ENCODE measurements at places on chromosomes 4 and X.

- no peak for DNase-seq
These were observed 448 bp upstream of the SCFD2 start for GRCh38 chr4:53366301-53366716.

GRCh38 chr4:87947381-87948160, 27.9 kb upstream of the SPP1 start:
- DNase-seq, result no peak

DNA sequence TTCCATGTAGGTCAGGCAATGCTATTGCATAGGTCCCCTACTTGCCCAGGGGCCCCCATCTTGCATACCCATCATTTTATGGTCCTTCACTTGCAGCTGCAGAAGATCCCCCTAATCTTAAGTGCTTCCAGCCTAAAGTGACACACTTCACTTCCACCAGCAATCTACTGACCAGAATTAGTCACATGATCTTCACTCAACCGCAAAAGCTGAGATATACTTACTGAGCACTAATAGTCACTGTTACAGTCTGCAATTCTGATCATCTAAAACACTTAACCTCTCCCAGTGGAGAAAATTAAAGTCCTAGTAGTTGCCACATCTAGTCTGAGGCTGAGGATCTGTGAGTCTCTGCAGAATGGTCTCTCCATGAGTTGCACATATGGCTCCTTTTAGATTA, 82.1 kb downstream of the AREG start:
- DNase-seq, result no peak

DNA sequence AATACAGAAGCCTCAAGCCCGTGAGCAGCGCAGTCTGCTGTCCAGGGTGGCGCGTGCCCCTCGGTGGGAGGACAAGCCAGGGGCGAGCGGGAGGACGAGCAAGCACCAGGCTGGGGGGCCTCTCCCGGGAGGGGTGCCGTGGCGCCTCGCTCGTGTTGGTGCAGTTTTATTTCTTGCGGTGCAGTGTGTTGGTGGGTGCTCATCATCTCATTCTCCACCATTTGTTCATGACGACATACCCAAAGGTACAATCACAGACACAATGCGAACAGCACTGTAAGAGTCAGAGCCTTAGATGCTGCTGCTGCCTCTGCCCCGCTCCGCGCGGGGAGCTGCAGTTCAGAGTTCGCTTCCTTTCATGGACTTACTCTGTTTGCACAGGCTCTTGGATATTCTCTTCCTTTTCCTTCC, 30.3 kb downstream of the RGS12 start:
- DNase-seq, result peak; percentile 23

- DNase-seq, result no peak
These were observed 592.5 kb downstream of the PPARGC1A start for GRCh38 chr4:23297327-23297726.

GRCh38 chrX:110964786-110965185, 131.2 kb upstream of the PAK3 start:
- no peak for DNase-seq

- peak; percentile 97 for DNase-seq
These were observed 344.3 kb upstream of the KLF3 start for GRCh38 chr4:38319456-38320342.

DNA sequence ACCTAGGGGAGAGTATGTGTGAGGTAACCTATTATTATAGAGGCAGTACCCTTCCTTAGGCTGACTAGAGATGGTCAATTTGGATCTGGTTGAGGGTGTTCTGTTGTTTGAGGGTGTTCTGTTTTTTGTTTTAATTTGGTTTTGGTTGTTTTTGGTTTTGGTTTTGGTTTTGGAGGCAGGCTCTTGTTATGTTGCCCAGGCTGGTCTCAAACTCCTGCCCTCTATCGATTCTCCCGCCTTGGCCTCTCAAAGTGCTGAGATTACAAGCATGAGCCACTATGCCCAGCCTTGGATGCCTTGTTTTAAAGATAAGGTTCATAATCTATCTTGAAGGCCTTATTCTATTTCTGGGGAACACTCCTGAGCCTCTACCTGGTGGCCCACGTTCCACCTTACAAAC, 912 bp downstream of the CXorf65 start:
- no peak for DNase-seq

GRCh38 chrX:72083291-72083690, 48.4 kb downstream of the RTL5 start:
- no peak for DNase-seq

DNA sequence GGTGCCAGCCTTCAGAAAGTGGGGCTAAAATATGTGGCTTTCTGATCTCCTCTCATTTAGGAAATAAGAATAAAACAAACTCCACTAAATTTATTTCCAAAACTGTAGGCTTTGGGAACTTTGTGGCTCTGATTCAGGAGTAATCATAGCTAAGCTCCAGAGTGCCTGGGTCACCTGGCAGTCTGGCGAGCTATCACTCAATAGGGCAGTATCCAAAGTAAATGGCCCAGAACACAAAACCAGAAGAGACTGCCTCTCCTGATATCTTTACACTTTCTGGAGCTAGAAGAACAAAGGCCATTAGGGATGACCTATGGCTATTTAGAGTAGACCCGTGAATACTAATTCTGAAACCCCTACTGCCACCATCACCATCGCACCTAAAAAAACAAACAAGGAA, 17.0 kb upstream of the PPARGC1A start:
- no peak for DNase-seq

DNA sequence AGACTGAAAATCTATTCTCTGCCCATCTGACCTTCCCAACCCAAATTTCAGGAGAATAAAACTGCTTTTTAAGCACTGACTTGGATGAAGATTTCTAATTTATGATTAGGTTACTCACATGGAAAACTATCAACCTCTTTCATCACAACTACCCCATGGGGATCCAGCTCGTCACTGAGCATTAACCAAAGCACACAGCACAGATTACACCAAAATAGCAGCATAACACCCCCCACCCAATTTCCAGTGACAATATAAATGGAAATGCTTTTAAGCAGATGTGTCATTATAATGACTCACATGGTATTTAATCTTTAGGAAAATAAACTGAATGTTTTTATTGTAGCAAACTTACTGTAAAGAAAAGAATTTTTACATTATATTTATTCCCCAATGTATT, 9.7 kb downstream of the SERTM2 start:
- DNase-seq, result no peak

GRCh38 chrX:31217084-31217483, 145.2 kb upstream of the FTHL17 start:
- DNase-seq, result no peak

- DNase-seq, result no peak
These were observed 838.4 kb downstream of the RAB28 start for GRCh38 chr4:12645732-12646131.

DNA sequence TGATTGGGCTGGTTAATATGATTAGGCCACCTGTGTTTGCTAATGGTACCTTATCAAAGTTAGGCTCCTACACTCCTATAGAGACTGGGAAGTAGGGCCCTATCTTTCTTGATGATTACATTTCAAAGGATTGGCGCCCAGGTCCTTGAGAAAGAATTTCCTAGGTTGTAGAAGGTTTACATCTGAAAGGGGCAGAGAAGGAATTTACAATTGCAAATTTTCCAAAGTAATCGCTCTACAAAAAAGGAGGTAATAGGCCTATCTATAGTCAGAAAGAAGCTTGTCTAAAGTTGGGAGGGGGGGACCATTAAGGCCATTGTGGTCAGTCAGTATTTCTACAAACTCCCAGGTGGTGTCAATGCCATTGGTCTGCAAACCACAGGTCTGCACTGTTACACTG, 638.4 kb downstream of the IL1RAPL1 start:
- DNase-seq, result no peak

GRCh38 chr4:24933684-24934275, 20.9 kb upstream of the CCDC149 start:
- no peak for DNase-seq

- no peak for DNase-seq
These were observed 248.0 kb upstream of the KCNIP4 start for GRCh38 chr4:22196551-22196950.

DNA sequence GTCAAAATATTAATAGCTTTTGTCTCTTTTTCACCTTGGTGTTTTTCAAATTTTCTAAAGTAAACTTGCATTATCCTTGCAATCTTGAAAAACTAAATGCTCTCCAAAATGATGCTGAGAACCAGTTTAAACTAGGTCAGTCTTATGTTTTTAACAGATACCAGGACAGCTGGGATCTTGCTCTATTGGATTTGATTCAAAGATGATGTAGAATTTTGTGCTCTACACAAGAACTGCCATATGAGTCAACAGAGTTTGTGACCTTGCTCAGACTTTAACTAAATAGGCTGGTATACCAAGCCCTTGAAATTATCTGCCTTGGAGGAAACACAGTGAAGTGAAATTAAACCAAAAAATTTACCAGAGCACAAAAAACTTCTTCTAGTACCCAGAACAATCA, 991.1 kb downstream of the STPG2 start:
- DNase-seq, result no peak

- no peak for DNase-seq
These were observed 83.8 kb upstream of the HHIP start for GRCh38 chr4:144562019-144562705.

DNA sequence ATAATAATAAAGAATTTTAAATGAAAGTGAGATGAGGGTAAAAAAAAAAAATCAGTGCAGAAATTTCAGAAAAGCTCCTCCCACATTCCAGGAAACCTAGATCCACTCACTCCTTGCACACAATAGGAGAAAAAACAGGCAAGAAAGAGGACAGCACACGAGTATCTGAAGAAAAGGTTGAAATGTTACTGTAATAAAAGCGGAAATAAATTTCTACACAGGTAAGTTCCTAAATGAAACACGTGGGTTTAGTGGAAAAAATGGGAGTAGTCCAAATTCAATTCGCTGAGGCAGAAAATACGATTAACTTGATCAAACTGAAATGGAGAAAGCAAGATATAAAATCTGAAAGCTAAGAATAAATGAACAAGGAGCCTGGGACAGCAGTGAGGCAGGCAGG, 2.0 kb upstream of the ACE2 start:
- DNase-seq, result no peak

DNA sequence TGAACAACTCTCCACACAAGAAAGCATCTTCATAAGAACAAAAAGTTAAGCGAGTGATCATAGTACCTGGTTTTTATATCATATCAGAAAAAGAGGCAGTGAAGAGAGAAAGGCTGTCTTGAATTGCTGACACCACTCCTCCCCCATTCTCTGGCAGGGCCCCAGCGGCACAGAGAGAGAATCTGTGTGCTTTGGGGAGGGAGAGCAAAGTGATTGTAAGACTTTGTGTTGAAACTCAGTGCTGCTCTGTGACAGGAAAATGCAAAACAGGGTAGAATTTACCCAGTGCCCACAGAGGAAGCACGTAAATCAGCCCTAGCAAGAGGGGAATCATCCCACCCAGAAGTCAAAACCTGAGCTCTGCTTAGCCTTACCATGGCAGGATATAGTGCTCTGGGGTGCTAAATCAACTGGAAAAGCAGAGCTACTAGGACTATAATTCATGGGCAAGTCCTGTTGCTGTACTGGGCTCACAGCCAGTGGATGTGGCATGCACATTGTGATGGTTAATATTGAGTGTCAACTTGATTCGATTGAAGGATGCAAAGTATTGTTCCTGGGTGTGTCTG, 174.6 kb downstream of the PRR32 start:
- peak; percentile 42 for DNase-seq

DNA sequence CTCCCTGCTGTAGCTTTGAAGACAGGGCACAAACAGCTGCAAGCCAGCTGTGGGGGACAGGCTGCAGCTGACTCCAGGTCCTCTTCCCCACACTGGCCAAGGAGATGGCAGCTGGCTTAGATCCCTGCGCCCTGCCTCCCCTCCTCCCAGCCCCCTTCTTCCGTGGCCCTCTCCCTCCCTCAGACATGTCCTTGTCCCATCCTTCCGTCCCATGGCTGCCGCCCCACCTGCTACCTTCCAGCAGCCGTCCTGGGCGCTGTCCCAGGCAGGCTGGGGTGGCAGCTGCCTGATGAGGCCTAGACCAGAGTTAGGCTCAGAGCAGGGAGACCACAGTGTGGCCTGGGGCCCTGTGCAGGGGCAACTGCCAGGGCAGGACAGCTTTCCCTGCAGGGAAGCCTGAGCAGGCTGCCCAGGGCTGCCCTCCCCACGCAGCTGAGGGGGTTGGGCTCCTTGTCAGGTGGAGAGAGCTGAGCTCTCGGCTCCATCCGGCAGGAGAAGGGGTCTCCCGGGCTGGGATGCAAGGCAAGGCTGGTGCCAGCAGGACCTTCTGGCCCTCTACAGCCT, 3.3 kb upstream of the BGN start:
- no peak for DNase-seq

- peak; percentile 66 for DNase-seq
These were observed 41.9 kb upstream of the C1QTNF7 start for GRCh38 chr4:15385928-15386327.

- DNase-seq, result no peak
These were observed 430.2 kb downstream of the FAT4 start for GRCh38 chr4:125744891-125745364.

DNA sequence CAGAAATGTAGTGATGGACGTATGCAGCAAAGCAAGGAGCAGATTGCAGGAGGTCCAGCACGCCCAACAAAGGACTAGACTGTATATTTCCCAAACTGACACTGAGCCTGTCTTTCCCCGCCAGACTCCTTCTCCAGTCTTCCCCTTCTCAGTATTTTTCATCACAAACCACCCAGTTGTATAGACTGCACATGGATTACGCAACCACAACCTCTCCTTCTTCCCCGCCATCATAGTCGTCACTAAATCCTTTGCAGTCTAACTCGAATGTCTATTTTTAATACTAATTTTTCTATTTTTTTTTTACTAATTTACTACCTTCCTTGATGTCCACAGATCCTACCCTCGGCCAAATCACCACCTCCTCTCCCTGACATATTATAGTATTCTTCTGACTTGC, 105.4 kb downstream of the MTNR1A start:
- no peak for DNase-seq

- DNase-seq, result no peak
These were observed 99.3 kb upstream of the GRPR start for GRCh38 chrX:16023790-16024734.

GRCh38 chr4:4784379-4784778, 75.1 kb upstream of the MSX1 start:
- DNase-seq, result no peak

- peak; percentile 58 for DNase-seq
These were observed 150.8 kb downstream of the AFAP1 start for GRCh38 chr4:7788694-7789425.

GRCh38 chr4:110622841-110623717, at the start of gene PITX2:
Gene PITX2, minus strand, starts transcription at chr4:110623077. Its CDS starts 617 bp downstream, at chr4:110622460.
- peak; percentile 76 for DNase-seq

GRCh38 chr4:159206427-159206871, 103.6 kb downstream of the RAPGEF2 start:
- DNase-seq, result no peak

DNA sequence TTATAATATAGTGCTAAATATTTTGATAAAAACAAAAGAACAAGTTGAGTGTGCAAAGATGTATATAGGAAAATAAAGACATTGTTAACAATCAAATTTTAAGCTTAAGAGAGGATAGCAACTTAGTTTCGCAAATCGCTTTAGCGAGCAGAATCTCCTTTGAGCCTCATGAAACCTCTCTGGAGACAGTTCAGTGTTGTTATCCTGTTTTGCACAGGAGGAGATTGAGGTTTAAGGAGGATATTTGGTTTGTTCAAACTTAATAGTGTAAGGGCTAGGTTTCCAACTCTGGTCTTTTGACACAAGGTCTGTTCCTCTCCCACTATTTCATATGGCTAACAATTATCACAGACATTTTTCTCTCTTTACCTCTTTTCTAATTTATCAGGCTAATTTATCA, 1848.5 kb upstream of the TENM3 start:
- no peak for DNase-seq

- no peak for DNase-seq
These were observed 21.1 kb downstream of the NMU start for GRCh38 chr4:55615008-55615407.

GRCh38 chrX:40104630-40104984, 6.8 kb upstream of the BCOR start:
- DNase-seq, result peak; percentile 54

All from Right ventricle myocardium superior (tissue), 1 donor.